A673 (cell line): ENCODE measurements at places on chromosomes 12 and 14. TPM values are rescaled to one million over a fixed set of nuclear protein-coding genes. Genes with fewer than 3 reads are reported as not detected.

GRCh38 chr14:56514663-56515371 lies 64.8 kb upstream of the TMEM260 start:
- no peak overlapping the region for H3K4me3 ChIP-seq
- no peaks in the 10 kb centered on the region for H3K27me3 ChIP-seq
- peaks cover 13% of the 10 kb centered on the region for H3K4me1 ChIP-seq
- no peak overlapping the region for H3K27ac ChIP-seq
- peak; percentile 57 for DNase-seq
- H3K36me3 ChIP-seq: no peaks in the 10 kb centered on the region

DNA sequence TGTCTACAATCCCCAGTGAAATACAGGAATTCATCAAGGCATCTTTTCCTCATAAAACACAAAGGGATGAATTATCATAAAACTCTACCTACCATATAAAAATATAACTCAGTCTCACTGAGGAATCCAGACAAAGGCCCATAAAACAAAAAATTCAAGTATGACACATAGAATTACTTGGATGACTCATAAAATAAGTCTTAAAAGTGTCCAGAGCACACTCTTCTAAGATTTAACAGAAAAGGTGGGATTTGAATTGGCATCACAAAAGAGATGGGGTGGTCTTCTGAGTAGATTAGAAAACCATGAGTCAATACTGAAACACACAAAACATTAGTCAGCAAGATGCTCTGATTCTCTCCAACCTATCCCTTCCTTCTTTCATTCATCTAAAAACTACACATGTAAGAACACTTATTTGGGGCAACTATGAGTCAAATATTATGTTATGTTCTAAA lies 202.7 kb upstream of the GARIN6 start:
- no peaks in the 10 kb centered on the region for H3K36me3 ChIP-seq
- H3K27ac ChIP-seq: no peak overlapping the region
- H3K27me3 ChIP-seq: no peaks in the 10 kb centered on the region
- no peak for DNase-seq

GRCh38 chr12:92764831-92765230 lies 62.0 kb downstream of the PLEKHG7 start:
- DNase-seq: peak; percentile 43
- H3K4me1 ChIP-seq: peaks cover 14% of the 10 kb centered on the region
- H3K4me3 ChIP-seq: no peak overlapping the region
- no peaks in the 10 kb centered on the region for H3K36me3 ChIP-seq

- DNase-seq: no peak
- H3K4me1 ChIP-seq: no peaks in the 10 kb centered on the region
- no peak overlapping the region for H3K4me3 ChIP-seq
Observed at GRCh38 chr12:115438314-115438713, 754.3 kb upstream of the TBX3 start.

DNA sequence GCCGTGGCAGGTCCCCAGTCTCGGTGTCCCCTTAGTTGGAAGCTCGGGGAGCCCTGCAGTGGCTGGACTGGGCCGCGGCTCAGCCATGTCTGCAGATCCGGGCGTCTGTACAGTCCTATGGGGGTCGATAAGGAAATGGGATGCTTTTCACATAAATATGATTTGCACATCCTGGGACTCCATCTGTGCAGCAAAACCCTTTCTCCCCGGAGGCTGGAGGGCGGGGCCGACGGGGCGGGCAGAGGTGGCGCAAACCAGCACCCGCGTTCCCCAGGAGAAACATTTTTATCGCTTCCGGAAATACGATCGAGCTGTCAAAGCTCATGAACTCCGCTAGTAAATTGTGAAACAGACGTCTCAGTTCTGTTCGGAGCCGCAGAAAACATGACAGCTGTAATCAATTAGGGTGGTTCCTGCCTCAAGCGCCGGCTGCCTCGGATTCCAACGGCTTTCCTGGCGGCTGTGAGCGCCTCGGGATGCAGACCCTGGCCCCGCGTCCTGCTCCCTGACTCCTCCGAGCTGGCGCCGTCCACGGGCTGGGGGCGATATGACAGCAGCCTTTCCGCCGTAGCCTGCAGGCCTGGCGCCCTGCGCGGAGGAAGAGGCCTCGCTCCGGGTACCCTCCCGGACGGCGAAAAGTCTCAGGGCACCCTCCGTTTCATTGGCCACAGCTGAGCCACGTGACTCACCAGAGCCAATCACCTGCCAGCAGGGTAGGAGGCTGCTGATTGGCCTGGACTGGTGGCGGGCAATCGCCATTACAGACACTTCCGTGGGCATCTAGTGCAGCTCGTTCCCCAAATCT lies 23.0 kb downstream of the DIO3 start:
- no peaks in the 10 kb centered on the region for H3K27me3 ChIP-seq
- H3K36me3 ChIP-seq: no peaks in the 10 kb centered on the region
- H3K4me3 ChIP-seq: peak overlapping the region; percentile 45
- peak; percentile 91 for DNase-seq
- H3K27ac ChIP-seq: peak overlapping the region; percentile 80

DNA sequence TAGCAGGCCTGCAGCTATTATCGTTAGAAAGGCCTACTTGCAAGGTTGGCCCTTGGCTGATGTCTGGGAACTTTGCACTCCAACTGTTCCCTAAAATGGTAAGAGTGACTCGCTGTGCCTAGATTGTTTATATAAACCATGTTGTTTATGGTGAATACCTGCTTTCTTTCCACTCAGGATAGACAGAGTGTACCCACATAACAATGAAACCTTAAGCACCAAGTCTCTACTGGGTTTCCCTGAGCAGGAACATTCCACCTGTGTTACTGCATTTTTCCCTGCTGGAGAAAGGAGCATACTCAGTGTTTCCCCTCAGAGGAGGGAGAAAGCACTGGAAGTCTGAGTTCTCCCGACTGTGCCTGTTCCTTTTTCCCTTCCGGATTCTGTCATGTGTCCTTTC lies 32.8 kb downstream of the ERP29 start:
- peaks cover 76% of the 10 kb centered on the region for H3K36me3 ChIP-seq
- no peak overlapping the region for H3K27ac ChIP-seq
- DNase-seq: no peak
- no peak overlapping the region for H3K4me3 ChIP-seq

DNA sequence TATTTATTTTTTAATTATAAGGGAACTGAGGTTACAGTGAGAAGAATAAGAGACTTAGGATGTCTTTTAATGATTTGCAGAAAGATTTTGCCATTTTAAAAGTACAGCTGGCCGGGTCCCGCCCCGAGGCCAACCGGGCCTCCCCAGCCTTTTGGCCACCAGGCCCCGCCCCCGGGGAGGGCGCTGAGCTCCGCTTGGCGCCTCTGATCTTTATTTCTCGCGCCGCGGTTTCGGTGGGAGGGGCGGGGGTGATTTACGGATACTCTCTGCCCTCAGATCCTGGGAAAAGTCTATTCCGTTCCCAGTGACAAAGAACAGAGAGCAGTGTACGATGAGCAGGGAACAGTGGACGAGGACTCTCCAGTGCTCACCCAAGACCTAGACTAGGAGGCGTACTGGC lies 17.7 kb downstream of the ZFYVE26 start:
- H3K4me1 ChIP-seq: no peaks in the 10 kb centered on the region
- no peak overlapping the region for H3K27ac ChIP-seq
- H3K4me3 ChIP-seq: no peak overlapping the region
- no peak for DNase-seq

- H3K4me3 ChIP-seq: no peak overlapping the region
- no peaks in the 10 kb centered on the region for H3K36me3 ChIP-seq
- no peak for DNase-seq
- peaks cover 12% of the 10 kb centered on the region for H3K4me1 ChIP-seq
- H3K27ac ChIP-seq: no peak overlapping the region
Observed at GRCh38 chr14:85421186-85421877, 108.6 kb upstream of the FLRT2 start.

GRCh38 chr12:127172861-127173260 lies 1094.1 kb upstream of the TMEM132C start:
- no peaks in the 10 kb centered on the region for H3K36me3 ChIP-seq
- H3K4me1 ChIP-seq: no peaks in the 10 kb centered on the region
- no peaks in the 10 kb centered on the region for H3K27me3 ChIP-seq
- no peak overlapping the region for H3K4me3 ChIP-seq
- DNase-seq: no peak

GRCh38 chr12:110688446-110689280 lies at the start of gene HVCN1:
TSS of gene HVCN1 (minus strand) at chr12:110689115. CDS start at chr12:110683245, 5,870 bp downstream.
- peaks cover 11% of the 10 kb centered on the region for H3K4me1 ChIP-seq
- no peaks in the 10 kb centered on the region for H3K36me3 ChIP-seq
- no peaks in the 10 kb centered on the region for H3K27me3 ChIP-seq
- no peak within 1 kb of the TSS for H3K27ac ChIP-seq

- no peaks in the 10 kb centered on the region for H3K4me1 ChIP-seq
- H3K27me3 ChIP-seq: no peaks in the 10 kb centered on the region
- H3K36me3 ChIP-seq: no peaks in the 10 kb centered on the region
- no peak for DNase-seq
Observed at GRCh38 chr12:26360062-26360461, 164.7 kb downstream of the SSPN start.

- DNase-seq: no peak
- H3K4me3 ChIP-seq: no peak overlapping the region
- H3K36me3 ChIP-seq: no peaks in the 10 kb centered on the region
- H3K27ac ChIP-seq: no peak overlapping the region
- H3K4me1 ChIP-seq: no peaks in the 10 kb centered on the region
Observed at GRCh38 chr12:94157181-94157580, 8.8 kb downstream of the PLXNC1 start.

The LRP1-AS gene
- not detected in 2 replicates for total RNA-seq

The CCDC60 gene
- not detected in 2 replicates for total RNA-seq

The PDZRN4 gene
- total RNA-seq: not detected in 2 replicates

The GPR137C gene
- total RNA-seq: 2.4 and 2.8 TPM in 2 replicates

The RESF1 gene
- 48.2 and 63.7 TPM in 2 replicates for total RNA-seq

The HNF1A gene
- not detected in 2 replicates for total RNA-seq

The RNASE2 gene
- total RNA-seq: not detected in 2 replicates

The MGP gene
- total RNA-seq: not detected in 2 replicates

The TMEM119 gene
- total RNA-seq: 1.0 TPM in 1 of 2 replicates, not detected in the other
